ENCODE measurements at places on chromosomes 11 and 22.

DNA sequence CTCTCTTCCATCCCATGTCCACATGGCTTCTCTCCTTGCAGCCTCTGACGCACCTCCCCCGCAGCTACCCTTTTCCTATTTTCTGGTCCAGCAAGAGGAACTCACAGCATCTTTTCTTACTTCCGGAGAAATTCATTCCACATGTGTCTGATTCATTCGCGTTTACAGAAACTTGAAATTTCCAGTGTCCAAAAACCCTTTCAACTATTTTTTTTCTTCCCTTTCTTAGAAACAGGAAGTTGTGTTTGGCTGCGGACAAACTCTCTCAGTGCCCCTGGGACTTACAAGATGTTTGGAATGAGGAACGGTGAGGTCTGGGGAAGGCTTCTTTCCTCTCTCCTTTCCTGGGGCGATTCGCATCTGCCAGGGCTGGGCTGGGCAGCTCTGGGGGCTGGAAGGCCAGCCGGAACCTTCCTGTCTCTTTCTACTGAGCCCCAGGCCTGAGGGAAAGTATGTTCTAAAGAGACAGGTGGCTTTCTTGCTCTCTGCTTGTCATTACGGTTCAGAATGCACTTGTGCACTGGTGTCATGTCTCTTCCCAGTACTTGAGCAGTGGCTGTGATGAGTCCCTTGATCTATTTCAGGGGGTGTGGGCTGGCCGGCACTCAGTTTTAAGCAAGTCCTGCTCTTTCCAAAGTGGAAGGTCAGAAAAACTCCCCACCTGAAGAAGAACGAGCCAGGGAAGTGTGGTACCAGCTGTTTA lies 27.5 kb downstream of the ADAMTS8 start:
- no peak for DNase-seq

DNA sequence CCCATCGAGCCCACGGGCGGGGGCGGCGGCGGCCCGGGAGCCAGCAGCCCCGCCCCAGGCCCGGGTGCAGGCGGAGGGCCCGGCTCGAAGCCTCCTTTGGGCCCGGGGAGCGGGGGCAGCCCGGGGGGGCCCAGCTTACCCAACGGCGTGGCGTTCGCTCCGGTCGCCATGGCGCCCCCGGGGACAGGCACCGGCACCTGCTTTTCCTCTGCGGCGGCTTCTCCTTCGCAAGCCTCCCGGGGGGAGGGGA lies 194 bp downstream of the SF1 start:
- no peak for DNase-seq

GRCh38 chr11:125625225-125625629 lies 264 bp downstream of the CHEK1 start:
- DNase-seq: no peak

DNA sequence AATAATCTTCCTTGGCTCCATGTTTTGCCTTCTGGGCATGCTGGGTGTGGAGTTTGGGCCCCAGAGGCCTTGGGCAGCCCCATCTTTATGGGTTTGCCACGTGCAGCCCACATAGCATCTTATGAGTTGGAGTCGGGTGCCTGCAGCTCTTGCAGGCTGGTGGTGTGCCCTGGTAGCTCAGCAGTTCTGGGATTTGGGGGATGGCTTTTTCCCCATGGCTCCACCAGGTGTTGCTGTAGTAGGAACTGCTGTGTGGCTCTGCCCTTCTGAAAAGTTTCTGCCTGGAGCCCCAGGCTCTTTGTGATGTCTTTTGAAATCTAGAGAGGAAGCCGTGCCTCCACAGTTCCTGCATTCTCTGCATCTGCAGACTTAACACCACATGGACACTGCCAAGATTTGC lies 16.8 kb downstream of the EED start:
- DNase-seq: no peak

DNA sequence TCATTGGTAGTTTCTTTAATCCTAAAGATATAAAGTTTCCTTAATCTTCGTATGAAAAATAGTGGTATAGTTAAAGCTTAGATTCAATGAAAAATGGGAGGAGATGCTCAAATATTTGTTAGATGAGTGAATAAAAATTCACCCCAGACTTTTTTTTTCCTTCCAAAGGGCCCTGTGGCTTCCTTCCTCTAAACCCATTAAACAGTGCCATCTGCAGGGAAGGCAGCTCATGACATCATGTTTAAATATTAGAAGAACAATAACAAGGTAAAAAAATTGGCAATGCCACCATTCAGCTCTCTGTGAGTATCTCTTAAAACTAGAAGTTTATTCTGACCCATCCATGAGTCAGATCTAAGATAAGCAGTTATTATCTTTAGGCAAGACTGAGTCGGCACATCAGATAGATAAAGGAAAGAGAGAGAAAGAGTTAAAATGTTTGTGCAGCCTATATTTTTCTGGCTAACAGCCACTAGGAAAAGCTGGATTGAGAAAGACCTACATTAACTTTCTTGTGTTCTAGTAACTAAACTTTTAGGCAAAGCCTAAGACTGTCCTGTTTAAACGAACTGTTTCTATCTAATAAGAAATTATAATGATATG lies 19.1 kb upstream of the OOSP1 start:
- DNase-seq: peak; percentile 1

GRCh38 chr22:11628651-11629511 lies 3899.1 kb upstream of the OR11H1 start:
- no peak for DNase-seq

DNA sequence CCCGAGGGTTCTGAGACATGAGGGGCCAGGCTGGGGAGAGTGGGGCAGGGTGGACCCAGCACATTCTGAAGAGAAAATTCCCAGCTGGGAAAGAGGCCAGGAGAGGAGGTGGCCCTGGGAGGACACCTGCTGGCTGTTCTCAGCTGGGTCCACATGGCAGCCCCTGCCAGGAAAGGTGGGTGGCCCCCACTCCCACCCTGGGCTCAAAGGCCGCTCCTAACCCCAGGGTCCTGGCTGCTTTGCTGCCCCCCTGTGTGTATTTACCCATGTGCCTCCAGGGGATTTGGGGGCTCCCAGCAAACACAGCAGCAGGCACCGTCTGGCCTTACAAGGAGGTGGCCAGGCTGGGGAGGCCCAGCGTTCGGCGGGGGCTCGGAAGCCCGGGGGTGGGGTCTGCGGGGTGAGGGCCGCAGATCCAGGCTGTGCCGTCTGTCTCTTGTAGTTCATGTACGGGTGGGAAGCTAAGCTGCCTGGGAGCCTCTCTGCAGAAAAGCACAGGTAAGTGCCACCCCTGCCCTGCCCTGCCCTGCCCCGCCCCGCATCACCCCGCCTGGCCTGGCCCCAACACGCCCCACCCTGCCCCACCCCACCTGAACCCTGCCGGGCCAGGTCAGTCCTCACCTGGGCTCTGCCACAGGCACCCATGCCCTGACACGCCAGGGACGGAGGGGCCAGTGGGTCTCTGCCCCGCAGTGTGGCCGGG lies 10.6 kb downstream of the MUC5B start:
- DNase-seq: no peak

- DNase-seq: no peak
These were observed 31.6 kb downstream of the SBF1 start for GRCh38 chr22:50443197-50443596.

GRCh38 chr22:50581950-50582492 lies 628 bp downstream of the CHKB start:
- DNase-seq: peak; percentile 32

- no peak for DNase-seq
These were observed 6.7 kb upstream of the CD6 start for GRCh38 chr11:60964801-60965200.
